ENCODE measurements at places on chromosomes 6 and 20. TPM values are rescaled to one million over a fixed set of nuclear protein-coding genes. Genes with fewer than 3 reads are reported as not detected.

- DNase-seq, result no peak
Measured at GRCh38 chr6:23754197-23754596, 371.8 kb upstream of the NRSN1 start.

GRCh38 chr6:36224918-36225461 is 28.4 kb downstream of the BRPF3 start:
- DNase-seq, result no peak

DNA sequence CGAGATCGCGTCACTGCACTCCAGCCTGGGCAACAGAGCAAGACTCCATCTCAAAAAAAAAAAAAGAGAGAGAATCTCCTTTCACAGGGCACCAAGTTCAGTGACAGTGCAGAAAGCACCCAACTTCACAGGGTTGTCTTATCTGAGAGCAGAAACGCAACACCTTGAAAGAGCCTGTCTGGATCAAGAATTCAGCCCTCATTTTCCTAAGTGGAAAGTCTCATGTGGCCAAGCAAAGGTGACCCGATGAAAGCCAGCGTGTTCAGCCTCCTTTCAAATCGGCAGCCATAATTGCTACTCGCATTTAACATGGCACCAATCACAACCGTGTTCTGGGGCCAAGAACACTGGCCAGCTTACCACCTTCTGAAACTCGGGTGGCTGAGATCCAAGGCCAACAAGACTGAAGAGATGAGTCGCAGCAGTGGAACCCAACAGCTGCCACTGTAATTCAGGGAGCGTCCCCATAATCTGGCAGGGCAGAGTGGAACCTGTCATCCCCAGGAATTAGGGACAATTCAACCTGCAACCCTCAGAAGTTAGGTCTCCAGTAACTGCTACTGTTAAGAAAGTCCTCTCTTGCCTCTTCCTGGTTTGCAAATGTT is 536.7 kb upstream of the JARID2 start:
- peak; percentile 35 for DNase-seq

Gene SPAG4
- 1.2 TPM for total RNA-seq

Gene TAGAP
- 0.10 TPM for total RNA-seq

Gene BHLHE23
- total RNA-seq, result not detected
